ENCODE measurements at places on chromosomes 12 and 14.

GRCh38 chr12:50276068-50276467 lies 7.3 kb downstream of the LIMA1 start:
- DNase-seq = no peak

DNA sequence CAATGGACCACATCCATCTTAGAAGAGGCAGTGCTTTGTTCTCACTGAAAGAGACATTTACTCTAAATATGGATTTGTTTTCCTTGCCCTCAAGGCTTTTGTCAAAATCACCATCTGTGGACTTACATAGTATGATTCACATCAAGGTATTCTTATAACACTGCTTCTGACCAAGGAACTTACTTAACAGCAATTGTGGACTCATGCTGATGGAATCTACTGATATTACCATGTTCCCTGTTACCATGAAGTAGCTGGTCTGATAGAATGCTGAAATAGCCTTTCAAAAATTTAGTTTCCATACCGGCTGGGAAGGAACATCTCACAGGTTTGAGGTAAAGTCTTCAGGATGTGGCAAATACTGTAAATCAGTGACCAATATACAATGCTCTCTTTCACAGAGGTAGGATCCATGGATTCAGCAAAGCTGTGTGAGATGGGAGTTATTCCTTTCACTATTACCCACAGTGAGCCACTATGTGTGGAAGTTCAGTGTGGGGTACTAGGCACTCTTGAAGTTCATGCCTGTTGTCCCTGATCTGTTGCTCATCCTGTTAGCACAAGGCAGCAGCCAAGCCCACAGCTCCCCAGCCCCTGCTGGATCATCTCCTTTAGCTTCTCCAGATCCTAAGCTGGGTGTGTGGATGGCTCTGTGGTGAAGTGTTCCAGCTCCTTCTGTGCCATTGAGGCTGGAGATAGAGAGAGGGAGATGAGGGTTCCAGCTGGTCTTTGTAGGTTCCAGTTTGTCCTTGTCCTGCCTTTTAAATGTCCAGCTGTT lies 126.4 kb downstream of the ATP23 start:
- DNase-seq = no peak

GRCh38 chr12:113062502-113063395 lies 6.2 kb downstream of the DTX1 start:
- DNase-seq = no peak

DNA sequence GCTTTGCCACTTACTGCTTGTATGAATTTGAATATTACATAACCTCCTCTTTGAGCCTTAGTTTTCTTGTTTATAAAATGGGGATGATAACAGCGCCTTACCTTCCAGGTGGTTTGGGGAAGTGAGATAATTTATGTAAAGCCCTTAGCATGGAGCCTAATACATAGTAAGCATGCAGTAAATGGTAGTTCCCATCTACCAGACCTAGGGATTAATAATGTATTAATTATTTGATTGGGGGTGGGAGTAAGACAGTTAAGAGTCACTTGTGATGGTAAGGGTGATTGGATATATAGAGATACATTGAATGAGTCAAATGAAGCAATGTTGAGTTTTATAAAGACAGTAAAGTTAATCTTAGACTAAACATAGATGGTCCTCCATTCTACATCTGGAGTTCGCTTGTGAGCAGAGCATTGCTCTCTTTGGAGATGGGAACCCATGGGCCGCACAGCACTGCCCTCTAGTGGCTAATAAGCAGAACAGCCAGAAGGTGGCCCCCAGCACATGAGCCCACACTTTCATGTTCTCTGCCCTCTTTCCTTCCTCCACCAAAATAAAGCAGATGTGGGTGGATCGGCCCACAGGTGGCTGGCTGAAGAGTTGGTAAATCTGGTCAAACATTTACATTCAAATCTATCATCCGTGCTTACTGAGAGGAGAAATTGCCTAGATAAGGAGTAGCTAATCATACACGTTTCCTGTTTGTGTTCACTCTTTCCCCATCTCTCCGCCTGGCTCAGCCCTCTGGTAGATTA lies 26.5 kb upstream of the TAMALIN start:
- DNase-seq = peak; percentile 56

DNA sequence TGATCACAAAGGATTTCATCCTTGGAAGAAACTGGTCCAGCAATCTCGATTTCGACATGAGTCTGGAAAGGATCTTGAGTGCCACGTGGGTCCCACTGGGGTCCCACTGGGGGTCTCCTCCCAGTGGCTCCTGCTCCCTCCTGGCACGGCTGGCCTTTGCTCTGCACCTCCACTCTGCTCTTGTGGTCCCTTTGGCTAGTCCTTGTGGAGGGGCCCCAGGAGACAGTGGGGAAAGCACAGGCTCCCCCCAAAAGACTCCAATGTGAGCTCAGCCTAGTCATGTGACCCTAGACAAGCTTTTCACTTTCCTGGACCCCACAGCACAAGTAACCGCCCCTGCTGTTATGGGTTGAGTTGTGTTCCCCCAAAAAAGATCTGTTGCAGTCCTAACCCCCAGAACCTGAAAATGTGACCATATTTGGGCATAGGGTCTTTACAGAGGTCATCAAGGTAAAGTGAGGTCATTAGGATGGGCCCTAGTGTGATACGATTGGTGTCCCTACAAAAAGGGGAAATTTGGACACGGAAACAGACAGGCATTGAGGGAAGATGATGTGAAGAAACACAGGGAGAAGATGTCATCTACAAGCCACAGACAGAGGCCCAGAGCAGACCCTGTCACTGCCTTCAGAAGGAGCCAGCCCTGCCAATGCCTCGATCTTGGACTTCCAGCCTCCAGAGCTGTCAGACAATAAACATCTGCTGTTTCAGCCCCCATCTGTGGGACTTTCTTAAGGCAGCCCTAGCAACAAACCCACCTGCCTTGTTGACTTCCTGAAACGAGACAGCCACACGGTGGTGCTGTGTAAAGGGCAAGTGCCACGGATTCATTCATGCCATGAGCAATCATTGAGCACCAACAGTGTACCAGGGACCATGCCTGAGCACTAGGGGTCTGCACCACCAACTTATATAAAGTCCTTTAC lies 23.8 kb upstream of the PPP2R5C start:
- no peak for DNase-seq

GRCh38 chr14:72726444-72726843 lies 167.5 kb downstream of the DPF3 start:
- no peak for DNase-seq

DNA sequence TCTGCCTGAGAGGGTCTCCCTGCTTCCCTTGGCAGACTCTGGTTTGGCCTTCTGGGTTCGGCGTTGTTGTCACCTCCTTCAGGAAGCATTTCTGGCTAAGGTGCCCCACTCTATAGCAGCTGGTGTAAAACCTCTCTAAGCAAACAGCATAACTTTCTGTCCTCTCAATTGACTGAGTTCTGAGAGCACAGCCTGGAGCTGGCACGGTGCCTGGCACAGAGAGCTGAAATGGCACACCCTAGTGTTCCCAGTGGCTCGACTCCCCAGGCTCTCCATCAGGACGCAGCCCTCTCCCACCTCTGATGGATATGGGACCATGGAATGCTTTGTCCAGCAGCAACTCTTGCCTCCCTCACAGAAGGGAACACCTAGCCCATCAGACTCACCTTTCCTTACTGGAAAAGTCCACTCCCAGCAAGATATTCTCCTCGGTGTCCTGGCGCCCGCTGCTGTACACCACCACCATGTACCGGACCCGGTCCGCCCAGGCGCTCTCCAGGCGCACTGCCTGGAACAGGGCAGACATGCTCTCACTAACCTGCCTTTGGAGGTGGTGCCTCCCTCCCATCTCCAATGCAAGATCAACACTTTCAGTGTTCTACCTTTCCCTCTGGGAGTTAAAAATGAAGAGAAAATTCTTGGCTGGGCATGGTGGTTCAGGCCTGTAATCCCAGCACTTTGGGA lies 40.6 kb downstream of the SSH1 start:
- no peak for DNase-seq

- DNase-seq = no peak
These were observed 197.0 kb downstream of the DAD1 start for GRCh38 chr14:22391908-22392565.

GRCh38 chr14:103702497-103703432 lies 12.5 kb downstream of the XRCC3 start:
- DNase-seq = no peak

DNA sequence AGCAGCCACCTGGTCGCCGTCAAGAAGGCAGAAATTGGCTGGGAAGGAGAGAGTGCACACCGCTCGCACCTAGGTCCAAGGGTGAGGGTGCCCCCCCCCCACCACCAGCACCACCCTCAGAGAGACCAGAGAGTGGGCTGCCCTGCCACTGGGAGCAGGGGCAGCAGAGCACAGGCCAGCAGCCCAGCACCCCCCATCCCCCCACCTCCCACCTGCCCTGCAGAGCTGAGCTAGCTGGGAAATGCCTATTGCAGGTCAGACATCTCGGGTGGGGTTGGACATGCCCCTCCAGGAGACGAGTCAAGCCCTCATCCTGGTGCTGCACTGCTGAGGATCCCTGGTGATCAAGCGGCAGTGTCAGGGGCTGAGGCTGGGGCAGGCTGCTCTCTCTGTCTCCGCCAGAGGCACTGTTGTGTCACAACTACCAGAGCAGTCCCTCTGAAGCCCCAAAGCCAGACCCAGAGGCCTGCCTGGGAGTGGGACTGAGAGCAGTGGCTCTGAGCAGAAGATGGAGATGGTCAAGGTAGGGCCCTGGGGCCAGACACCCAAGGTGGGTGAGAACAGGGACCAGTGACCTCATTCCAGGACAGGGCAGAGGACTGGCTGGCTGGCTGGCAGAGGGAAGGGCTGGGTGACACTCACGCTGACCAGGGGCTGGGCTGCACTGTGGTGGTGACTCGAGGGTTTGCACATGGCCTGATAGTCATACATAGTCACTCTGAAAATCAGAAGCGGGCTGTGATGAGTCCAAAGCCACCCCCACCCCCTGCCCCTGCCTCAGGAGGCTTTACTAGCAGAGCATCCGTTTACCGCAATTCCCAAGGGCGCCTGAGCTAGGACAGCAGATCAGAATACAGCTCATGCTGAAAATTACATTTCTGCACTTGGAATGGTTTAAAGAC lies 19.7 kb upstream of the LRTM2 start:
- no peak for DNase-seq

DNA sequence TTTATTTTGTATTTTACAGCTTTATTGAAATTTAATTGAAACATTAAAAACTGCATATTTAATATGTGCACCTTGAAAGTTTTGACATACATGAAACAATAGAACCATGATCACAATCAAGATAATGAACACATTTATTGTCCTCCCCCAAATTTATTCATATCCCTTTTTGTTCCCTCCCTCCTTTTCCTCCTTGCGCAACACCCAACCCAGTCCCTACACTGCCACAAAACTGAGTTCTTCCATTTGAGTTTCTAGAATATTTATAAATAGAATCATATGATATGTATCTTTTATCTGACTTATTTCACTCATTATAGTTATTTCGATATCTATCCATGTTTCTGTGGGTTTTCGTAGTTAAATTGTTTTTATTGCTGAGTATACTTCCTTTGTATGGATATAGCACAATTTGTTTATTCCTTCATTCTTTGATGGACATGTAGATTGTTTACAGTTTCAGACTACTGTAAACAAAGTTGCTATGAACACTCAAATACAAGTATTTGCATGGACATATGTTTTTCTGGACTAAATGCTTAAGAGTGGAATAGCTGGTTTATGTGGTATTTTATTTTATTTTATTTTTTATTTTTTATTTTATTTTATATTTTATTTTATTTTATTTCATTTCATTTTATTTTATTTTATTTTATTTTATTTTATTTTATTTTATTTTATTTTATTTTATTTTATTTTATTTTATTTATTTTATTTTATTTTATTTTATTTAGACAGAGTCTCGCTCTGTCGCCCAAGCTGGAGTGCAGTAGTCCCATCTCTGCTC lies 359.1 kb downstream of the SLC6A15 start:
- no peak for DNase-seq

DNA sequence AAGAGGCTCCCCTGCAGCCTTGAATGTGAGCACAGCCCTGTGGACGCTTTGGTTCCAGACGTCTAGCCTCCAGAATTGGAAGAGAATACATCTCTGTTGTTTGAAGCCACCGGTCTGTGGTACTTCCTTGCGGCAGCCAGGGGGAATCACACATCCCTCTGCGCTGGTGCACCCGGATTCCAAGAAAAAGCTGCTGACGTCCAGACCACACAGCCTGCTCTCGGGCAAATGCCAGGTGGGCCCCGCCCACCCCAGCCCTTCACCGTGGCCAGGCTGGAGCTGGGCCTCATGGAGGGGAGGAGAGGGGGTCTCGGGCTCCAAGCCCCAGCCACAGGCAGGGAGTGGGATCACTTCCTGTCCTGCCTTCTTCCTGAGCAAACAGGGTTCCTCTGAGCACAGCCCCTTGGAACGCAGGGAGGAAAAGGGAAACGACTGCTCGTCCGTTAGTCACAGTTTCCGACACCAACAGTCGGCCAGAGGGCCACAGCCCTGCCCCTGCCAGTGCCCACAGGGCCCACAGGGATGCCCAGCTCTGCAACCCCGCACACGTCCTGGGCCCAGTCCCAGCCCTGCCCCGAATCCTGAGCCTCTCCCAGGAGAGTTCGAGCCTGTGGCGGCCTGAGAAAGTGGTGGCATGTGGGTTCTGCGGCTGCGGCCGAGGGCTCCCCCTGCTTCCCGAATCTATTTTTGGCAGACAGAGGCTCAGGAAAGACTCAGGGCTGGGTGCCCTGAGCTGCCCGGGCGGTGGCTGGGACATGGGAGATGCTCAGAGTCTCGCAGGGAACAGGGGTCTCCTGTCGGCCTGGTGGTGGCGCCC lies 85.3 kb downstream of the RFLNA start:
- no peak for DNase-seq

- DNase-seq = no peak
These were observed 163.9 kb downstream of the ADGRD1 start for GRCh38 chr12:131117438-131118245.

DNA sequence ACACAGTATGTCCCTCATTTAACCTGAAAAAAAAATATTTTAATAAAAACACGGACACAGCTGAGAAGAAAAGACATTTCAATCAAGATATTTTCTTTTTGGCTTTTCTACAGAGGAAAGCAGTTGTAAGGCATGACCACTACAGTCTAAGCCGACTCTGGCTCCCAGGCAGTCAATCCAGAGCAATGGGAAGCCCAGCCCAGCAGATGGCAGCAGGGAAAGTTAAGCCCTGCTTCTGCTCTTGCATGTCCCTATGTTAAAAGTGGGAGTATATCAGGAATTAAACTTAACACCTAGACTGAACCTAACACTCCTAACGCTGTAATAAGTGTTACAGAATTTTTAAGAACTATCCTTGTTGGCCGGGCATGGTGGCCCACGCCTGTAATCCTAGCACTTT lies 19.5 kb upstream of the HAL start:
- no peak for DNase-seq

- no peak for DNase-seq
These were observed at the start of gene AHNAK2 for GRCh38 chr14:104977681-104978653. TSS of gene AHNAK2 (minus strand) at chr14:104978374. CDS start at chr14:104978237, 137 bp downstream.

DNA sequence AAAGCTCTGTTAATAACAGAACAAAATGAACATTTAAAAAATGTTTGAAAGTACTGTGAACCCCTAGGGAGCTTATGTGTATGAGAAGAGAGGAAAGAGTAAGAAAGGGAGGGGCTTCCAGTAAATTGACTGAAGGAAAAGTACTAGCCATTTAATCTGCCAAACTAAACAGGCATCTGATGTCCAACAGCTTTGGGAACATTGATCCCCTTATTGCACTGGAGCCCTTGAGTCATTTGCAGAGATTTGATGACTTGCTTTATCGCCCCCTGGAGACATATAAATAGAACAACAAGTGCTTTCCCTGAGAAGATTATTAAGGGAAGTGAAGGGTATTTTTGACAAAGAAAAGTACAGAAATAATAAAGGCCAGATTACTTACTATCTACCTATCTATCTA lies 319.3 kb upstream of the NOVA1 start:
- DNase-seq = no peak

GRCh38 chr14:23366426-23366921 lies 1.5 kb upstream of the EFS start:
- DNase-seq = no peak

GRCh38 chr12:66662729-66663128 lies 16.1 kb downstream of the GRIP1 start:
- DNase-seq = no peak

Data from stimulated activated effector memory CD8-positive, alpha-beta T cell treated with anti-CD3 and anti-CD28 coated beads, Interleukin-12 subunit alpha, Interleukin-12 subunit beta, amount 100 ng/mL, for 72 hours (primary cell).